ENCODE measurements at places on chromosomes 7 and 10. TPM values are rescaled to one million over a fixed set of nuclear protein-coding genes. Genes with fewer than 3 reads are reported as not detected.
A peak's percentile ranks its signal among the peaks of the same experiment; 100 is the strongest.

The PAPOLB gene
- total RNA-seq, result not detected

The MYL10 gene
- not detected for total RNA-seq

The LIPN gene
- total RNA-seq, result not detected

The GNGT1 gene
- 0.06 TPM for total RNA-seq

DNA sequence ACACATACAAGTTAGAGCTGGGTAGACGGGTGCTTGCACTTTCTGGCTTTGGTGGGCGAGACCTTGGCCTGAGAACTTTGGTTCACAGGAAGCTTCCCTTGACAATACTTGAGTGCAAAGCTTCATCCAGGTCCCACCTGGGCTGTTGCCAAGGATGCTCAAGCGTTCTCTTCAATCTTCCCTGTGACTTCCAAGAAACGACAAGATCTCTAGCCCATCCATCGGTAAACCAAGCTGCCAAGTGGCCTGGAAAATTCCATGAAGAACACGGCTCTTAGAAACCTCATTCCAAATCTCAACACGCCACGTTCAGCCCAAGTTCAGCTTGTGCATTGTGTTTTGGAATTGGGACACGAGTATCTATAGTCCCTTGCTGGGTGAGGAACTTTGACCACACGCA lies 84.7 kb downstream of the CHST15 start:
- no peak overlapping the region for H3K27ac ChIP-seq
- H3K27me3 ChIP-seq, result no peaks in the 10 kb centered on the region
- no peak for DNase-seq
- H3K4me3 ChIP-seq, result no peak overlapping the region
- peaks cover 8% of the 10 kb centered on the region for H3K4me1 ChIP-seq

DNA sequence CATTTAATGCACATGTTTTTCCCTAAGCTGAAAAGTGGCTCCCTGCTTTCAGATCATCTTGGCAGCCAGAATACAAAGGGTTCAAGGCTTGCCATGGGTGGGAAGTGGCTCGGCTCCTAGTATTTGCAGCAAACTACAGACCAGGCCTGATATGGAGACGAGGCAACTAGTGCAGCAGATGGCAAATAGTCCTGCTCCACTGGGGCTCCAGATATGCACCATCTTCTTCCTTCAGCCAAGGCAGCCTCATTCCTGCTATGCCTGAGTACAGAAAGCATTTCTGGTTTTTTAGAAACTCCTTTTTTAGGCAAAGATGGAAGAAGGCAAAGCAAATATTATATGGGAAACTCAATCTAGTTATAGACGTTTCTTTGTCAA lies 23.9 kb downstream of the LRRC4 start:
- H3K4me3 ChIP-seq, result no peak overlapping the region
- no peaks in the 10 kb centered on the region for H3K27me3 ChIP-seq
- no peaks in the 10 kb centered on the region for H3K36me3 ChIP-seq
- H3K4me1 ChIP-seq, result peaks cover 29% of the 10 kb centered on the region
- DNase-seq, result no peak

DNA sequence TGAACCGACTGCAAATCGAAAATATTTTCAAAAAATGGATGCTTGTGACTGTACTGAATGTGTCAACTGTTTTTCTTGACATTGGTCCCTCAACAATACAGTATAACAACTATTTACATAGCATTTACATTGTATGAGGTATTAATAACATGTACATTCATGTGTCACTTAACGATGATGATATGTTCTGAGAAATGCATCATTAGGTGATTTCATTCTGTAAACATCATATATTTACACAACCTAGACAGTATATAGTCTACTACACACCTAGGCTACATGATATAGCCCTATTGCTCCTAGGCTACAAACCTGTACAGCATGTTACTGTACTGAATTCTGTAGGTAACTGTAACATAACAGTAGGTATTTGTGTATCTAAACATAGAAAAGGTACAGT lies 39.7 kb downstream of the SIRT1 start:
- H3K4me1 ChIP-seq, result no peaks in the 10 kb centered on the region
- no peaks in the 10 kb centered on the region for H3K36me3 ChIP-seq

DNA sequence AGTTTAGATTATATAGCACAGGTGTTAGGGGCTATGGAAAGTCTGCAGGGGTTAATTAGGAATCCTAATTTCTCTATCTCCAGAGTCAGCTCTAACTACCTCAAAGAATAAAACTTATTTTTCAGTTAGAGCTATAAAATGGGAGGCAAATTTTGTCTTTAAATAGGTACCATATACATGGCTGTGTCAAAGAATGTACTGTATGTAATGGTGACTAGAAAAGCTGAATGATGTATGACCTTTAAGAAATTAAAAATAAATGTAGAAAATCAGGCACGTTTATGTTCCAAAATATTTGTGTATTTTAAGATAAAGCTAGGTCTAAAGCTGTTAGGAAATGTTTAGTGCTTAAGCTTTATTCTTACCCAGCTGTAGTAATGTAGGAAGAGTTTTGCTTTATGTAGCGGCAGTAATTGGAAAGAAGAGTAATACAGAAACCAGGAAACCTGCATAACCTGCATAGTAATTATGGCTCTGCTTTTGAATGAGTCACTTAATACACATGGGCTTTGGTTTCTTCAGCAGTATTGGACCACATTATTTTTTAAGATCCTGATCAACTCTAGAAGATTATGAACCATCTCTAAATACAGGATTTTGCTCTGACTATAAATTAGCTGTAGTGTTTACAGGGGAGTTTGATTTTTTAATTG lies 85.0 kb downstream of the KMT2E start:
- H3K4me3 ChIP-seq, result no peak overlapping the region
- no peak overlapping the region for H3K27ac ChIP-seq
- no peaks in the 10 kb centered on the region for H3K27me3 ChIP-seq
- H3K4me1 ChIP-seq, result no peaks in the 10 kb centered on the region
- no peak for DNase-seq
- H3K36me3 ChIP-seq, result peaks cover 28% of the 10 kb centered on the region

DNA sequence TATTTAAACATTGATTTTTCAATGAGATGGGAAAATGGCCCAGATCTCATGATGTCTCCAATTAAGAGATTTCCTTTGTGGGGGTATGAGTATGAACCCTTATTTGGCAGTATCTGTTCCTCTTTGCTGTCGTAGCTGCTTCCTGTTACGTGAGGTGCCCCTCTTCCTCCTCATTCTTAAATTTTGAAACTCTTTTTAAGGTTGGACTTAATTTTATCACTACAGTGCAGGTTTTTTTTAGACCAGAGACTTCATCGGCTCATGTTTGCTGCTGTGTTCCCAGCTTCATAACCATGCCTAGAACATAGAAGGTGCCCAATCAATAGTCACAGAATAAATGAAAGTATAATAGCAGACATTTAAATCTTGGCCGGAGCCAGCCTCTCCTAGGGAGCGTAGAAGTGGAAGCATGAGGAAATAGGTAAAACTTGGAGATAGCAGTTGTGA lies 2.4 kb downstream of the MIOS start:
- no peaks in the 10 kb centered on the region for H3K27me3 ChIP-seq
- H3K4me3 ChIP-seq, result peak overlapping the region; percentile 56
- no peaks in the 10 kb centered on the region for H3K36me3 ChIP-seq

DNA sequence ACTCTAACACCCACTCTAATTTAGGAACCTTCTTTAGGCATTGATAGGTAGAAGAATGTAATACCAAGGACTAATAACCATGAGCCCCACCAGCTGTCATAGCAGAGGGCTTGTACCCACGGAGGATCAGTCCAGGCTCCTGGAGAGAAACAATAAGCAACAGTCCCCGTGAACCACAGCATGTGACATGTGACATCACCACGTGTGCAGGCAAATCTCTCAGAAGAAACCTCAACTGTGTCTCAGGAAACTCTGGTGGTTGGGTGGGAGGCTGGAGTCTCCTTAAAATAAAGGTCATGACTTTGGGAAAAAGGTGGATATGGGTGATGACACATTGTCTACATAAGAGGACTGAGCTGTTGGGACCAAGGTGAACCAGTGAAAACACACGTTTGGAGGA lies 653.9 kb upstream of the FOXK1 start:
- H3K27ac ChIP-seq, result no peak overlapping the region
- no peak for DNase-seq
- no peak overlapping the region for H3K4me3 ChIP-seq
- no peaks in the 10 kb centered on the region for H3K27me3 ChIP-seq
- no peaks in the 10 kb centered on the region for H3K36me3 ChIP-seq

GRCh38 chr10:123639131-123639530 lies 27.0 kb upstream of the GPR26 start:
- H3K4me1 ChIP-seq, result no peaks in the 10 kb centered on the region
- H3K36me3 ChIP-seq, result no peaks in the 10 kb centered on the region
- H3K27me3 ChIP-seq, result no peaks in the 10 kb centered on the region
- H3K4me3 ChIP-seq, result no peak overlapping the region
- DNase-seq, result no peak

GRCh38 chr10:29285624-29286051 lies 3.2 kb upstream of the LYZL1 start:
- H3K27me3 ChIP-seq, result no peaks in the 10 kb centered on the region
- H3K27ac ChIP-seq, result no peak overlapping the region
- no peak overlapping the region for H3K4me3 ChIP-seq
- no peaks in the 10 kb centered on the region for H3K4me1 ChIP-seq
- H3K36me3 ChIP-seq, result no peaks in the 10 kb centered on the region

DNA sequence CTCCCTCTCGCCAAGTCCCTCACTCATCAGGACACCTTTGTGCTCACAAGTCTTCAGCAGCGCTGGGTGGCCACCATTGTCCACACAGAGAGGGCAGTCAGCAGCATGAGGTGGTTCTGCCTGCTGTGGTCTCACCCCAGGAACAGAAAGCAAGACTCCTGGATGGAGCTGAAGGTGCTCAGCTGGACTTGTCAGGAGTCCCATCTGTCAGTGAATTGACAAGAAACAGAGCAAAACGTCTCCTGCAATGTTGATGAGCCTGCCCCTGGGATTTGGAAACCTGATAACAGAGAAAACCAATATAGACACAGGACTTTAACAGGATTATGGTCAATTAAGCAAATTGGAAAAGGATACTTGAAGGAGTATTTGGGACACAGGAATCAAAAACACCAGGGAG lies 122.2 kb upstream of the PRSS58 start:
- peaks cover 4% of the 10 kb centered on the region for H3K4me1 ChIP-seq
- peak; percentile 3 for DNase-seq
- H3K4me3 ChIP-seq, result no peak overlapping the region

All from neural progenitor cell (in vitro differentiated cells).